ENCODE measurements at places on chromosomes 5 and 9.

DNA sequence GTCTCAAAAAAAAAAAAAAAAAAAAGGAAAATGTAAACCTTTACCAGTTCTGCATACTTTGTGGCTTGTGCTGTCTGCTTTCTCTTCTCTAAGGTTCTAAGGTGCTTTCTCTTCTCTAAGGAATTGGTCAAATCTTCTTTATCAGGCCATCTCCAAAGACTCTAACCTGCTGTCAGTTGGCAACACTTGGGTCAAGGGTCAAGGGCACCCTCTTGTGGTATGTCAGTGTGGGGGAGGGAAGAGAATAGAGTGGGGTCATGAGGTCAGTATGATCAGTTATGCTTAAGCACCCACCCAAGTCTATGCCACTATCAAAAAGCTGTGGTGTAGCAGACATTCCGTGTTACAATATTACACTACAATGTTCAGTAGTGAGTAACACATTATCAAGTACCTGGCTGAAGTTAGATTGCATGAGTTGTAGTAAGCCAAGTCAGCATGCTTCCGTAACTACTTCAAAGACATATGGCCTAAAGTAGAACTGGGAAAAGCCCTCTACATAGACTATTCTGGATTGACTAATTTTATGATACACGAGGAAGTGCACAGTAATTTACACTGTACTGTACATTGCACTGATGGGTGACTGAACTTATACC, 25.0 kb upstream of the CCL28 start:
- DNase-seq = no peak

DNA sequence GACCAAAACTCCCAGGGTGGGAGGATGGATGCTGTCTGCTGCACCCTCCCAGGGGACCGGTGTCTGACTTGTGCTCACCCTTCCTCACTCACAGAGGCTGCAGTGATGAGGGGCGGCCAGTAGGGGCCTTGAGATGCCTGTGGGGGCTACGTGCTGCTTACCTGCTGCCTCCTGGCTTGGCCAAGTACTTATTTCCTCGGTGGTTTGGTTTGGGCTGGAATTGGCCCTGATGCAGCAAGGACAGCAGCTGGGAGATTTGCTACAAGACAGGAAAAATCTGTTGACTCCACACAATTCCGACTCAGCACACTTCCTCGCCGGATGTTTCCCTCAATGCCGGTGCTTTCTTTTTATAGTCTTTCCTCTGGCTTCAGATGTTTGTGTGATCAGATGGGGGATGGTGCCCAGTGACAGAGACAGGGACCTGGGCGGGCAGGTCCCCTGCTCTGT, 6.6 kb downstream of the PCDH12 start:
- DNase-seq = peak; percentile 23

DNA sequence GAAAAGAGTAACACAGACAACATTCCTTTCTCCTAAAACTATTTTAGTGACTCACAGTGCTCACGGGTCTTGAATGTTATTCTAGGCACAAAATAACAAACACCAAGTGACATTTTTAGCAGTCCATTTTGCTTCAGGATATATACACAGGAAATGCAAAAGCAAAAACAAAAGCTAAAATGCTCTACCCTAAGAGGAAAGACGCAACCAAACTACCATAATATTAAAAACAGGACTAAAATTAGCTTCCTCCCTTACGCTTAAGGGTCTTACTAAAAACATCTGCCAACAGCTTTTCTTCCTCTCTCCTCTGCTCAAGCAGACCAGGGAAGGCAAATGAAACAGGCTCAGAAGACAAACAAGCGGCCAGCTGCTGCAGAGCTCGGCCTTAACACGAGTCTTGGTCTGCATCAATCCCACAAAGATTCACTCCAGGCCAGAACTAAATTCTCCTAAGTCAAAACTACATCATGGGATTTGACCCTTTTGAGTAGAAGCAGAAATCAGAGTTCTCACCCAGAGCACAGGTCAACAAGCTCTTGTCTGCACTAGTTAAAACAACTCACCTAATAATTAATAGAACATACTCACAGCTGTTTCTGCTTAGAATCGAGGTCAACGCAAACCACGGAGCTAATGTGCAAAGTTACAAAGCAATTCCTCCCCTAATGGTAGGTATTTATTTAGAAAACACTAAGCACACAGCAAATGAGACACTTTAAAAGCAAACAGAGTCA, 62.3 kb downstream of the RAPGEF1 start:
- no peak for DNase-seq

- DNase-seq = no peak
Observed at GRCh38 chr5:139699351-139699750, 51.2 kb downstream of the CXXC5 start.

DNA sequence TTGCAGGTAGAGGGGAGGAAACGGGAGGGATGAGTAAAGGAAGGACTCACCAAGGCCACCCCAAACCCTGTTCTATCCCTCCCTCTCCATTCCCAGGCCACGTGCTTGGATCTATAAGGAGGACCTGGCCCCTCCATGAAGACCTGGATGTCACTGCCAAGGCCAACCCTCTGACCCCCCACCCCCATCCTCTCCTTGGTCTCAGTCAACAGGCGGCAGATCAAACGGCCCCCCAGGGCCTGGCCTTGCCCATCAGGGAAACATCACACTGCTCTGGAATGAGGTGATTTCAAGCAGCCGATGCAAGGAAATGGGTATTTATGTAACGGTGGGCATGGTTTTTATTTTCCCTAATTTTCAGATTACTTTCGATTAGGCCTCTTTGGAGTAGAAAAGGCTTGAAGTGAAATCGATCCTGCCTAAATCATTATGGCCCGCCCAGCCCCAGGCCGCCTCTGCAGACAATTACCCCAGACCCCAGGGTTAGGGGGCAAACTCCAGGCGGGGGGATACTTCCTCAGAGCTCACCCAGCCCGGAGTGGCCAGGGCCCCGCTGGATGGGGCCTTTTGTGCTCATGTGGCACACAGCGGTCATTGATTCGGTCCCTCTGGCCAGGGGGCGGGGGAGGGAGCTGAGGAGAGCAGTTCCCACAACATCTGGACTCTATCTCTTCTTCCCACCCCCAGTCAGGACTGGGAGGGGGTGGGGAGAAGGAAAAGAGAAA, 125.3 kb downstream of the PHF2 start:
- no peak for DNase-seq

- DNase-seq = no peak
Observed at GRCh38 chr5:4387290-4387689, 752.8 kb upstream of the ADAMTS16 start.

DNA sequence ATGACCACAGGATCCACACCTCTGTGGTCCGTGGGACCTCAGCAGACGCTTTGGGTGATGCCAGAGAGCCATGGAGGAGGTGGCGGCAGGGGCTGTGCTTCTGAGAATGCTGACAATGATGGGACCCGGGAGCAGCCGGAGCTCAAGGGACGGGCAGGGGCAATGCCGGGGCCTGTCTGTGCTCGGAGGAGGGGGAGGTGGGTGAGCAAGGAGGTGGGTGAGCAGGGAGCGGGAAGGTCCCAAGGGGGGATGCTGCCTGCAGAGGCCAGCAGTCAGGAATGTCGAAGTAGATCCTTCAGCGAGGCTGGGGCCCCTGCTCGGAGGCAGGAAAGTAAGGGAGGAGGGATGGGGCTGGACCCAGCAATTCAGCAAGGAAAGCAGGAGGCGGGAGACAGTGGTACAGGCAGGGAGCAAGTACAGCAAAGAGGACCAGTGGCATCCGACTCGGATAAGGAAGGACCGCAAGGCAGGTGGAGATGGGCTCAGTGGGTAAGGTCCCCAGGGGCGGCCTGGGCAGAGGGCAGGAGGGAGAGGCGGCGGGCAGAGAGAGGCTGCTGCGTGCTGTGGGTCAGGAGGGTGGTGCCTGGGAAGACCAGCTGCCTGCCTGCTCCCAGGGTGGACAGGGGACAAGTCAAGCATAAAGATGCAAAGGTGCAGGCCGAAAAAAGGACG, 49.0 kb downstream of the ADAMTS2 start:
- DNase-seq = no peak

DNA sequence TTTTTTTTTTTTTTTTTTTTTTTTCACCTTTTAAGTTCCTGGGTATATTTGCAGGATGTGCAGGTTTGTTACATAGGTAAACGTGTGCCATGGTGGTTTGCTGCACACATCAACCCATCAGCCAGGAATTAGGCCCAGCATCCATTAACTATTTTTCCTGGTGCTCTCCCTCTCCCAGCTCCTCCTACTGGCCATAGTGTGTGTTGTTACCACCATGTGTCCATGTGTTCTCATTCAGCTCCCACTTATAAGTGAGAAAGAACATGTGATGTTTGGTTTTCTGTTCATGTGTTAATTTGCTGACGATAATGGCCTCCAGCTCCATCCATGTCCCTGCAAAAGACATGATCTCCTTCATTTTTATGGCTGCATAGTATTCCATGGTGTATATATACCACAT, 350.5 kb downstream of the MAN2A1 start:
- no peak for DNase-seq

DNA sequence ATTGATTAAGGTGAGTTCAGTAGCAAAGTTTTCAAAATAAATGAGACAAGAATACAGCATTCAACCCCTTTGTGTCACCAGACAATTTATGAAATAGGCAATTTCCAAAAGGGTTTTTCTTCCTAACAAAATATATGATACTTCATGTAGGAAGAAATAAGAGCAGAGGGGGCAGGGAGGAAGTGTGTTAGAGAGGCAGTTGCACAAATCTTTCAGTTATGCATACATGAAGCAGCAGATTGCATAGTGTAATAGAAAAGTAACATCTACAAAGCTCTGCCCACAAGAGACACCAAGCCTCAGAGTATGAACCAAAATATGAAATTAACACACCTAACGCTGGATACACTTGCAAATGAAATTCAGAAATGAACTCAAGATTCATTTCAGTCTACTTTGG, 157.0 kb downstream of the DENND1A start:
- DNase-seq = no peak

GRCh38 chr9:37645903-37646506, 4.7 kb upstream of the FRMPD1 start:
- DNase-seq = no peak

GRCh38 chr9:73152543-73152844, 829 bp downstream of the ANXA1 start:
- no peak for DNase-seq

DNA sequence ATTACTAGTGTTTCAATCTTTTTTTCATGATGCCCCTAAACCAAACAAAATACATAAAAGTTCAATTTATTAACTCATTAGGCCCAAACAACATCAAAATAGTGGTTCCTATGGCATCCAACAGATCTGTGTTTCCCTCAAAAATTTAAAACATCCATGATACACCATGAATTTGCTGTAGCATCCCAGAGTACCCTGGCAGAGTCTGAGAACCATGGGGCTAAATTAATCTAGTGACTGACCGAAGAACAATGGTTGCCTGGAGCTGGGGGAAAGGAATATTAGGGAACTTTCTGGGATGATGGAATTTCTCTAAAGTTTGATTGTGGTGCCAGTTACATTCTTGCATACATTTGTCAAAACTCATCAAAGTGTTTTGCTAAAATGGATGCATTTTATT, 79.5 kb upstream of the TRIO start:
- no peak for DNase-seq

DNA sequence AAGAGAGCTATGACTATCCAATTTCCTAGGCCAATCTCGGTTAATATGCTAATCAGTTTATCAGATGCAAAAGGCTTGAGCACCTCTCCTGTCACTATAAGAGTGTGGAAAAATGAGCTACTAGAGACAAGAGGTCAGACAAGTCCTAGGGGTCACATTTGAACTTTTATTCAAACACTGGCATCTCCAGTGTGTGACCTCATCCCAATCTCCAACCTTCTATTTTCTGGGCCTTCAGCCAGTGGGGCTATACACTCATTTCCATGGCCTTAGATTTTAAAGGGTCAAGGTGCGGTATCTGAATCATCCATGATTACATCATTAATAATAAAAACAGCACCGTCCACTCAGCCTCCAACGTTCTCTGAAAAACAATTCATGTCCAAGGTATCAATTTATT, 139.6 kb upstream of the LRRTM2 start:
- no peak for DNase-seq

GRCh38 chr5:138102454-138103318, 18.9 kb downstream of the WNT8A start:
- DNase-seq = no peak

DNA sequence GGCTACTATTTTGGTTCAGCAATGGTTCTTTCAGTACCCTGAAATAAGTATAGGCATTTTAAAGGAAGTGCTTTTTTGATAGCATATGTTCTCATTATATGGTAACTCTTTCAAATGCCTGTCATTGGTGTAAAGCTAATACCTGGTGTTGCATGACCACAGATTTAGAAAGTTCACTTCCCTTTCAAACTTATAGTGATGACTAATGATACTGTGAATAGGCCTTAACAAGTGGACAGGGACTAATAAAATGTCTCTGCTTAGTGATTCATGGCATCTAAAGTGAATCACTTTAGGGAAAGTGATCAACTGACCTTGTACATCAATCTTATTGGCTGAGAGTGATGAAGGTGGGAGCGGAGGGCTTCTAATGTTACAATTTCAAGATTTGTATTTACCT, 21.6 kb downstream of the MRPL22 start:
- DNase-seq = no peak

DNA sequence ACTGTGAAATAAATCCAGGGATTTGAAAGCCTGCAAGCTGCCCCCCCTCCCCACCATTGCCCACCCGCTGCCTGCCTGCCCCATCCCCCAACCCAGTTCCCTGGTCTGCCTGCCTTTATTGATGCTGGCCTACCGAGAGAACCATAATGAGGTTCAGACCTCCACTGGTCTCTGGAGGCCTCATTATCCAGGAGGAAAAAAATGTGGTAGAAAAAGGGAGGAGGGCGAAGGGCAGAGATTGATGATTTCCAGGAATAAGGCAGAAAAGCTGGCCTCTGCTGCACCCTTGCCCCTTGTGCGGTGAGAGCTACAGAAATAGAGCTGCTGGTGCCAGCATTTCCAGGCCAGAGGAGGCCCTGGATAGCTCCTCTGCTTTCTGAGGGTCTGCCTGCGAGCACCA, 216.1 kb downstream of the PAPPA start:
- DNase-seq = no peak

DNA sequence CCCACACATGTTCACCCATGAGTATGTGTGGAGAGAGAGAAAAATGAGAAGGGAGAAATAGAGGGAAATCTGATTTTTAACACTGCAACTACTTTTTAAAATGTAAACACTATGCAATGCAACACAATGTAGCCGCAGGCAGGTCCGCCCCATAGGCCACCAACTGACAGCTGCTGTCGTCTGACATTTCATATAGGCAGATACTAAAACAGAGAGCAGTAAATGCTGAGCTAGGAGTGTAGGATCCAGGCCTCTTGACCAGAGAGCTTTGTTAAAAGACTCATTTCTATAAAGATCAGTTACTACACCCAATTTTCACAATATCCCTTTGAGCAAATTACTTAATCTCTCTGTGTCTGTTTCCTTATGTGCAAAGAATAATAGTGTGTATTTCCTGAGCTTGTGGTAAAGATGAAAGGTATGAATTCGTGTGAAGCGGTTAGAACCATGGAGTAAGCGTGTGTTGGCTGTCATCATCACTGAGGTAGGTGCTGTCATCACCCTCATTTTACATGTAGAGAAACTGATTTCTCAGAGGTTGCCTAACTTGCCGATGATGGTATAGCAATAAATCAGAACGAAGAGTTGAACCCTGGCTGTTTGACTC, 55.2 kb upstream of the PDE8B start:
- peak; percentile 20 for DNase-seq

DNA sequence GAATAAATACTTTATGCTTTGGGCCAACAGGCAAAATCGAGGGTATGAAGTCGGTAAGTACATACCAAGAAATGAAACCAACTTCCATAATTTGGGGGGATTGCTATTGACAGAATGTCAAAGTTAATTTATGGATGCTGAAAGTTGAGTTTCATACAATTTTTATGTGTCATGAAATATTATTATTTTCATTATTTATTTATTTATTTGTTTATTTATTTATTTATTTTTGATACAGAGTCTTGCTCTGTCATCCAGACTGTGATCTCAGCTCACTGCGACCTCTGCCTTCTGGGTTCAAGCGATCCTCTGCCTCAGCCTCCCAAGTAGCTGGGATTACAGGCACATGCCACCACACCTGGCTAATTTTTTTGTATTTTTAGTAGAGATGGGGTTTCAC, 4.5 kb upstream of the GMCL2 start:
- no peak for DNase-seq

Data from activated CD4-positive, alpha-beta T cell treated with anti-CD3 and anti-CD28 coated beads, Interleukin-2, amount 50 U/mL, for 1 hour (primary cell).